ENCODE measurements at places on chromosomes 12 and 14.

GRCh38 chr12:91723191-91723590, 422.5 kb downstream of the BTG1 start:
- no peak for DNase-seq

GRCh38 chr12:51508285-51508684, 82.7 kb upstream of the SCN8A start:
- DNase-seq = no peak

DNA sequence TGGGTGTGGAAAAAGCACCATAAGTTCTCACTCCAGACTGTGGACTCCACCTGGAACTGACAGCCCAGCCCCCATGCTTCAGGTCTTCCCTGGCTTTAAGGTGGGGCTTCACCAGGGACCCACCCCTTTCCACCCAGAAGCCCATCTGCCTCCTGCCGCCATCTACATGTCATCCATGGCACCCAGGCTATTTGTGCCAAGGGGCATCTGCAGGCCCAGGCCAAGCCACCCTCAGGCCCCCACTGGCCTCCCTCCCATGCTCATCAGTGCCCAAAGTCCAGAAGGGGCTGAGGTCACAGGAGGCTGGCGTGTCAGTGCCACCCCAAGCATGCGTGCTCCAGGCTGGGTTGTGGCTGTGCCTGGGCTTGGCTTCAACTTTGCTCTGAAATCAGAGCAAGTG, 212.2 kb upstream of the DIO3 start:
- no peak for DNase-seq

GRCh38 chr12:124993626-124994436, at the start of gene BRI3BP:
Gene BRI3BP (plus strand): TSS chr12:124993645. CDS start chr12:124993791, 146 bp downstream.
- DNase-seq = no peak

DNA sequence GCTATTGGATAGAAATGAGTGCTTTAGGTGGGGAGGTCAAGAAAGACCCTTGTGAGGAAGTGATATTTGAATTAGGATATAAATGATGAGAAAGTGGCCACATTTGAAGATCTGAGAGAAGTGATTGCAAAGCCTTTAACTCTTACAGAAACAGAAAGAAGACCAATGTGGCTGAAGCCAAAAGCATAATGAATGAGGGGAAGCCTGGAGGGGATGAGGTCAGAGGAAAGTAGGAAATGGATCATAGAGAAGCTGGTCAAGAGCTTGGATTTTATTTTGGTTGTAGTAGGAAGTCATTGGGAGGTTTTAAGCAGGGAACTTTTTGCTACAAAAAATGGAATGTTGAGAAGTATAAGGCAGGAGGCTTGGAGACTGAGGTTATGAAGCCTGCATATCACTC, 3.5 kb upstream of the GYS2 start:
- no peak for DNase-seq

- no peak for DNase-seq
Measured at GRCh38 chr12:54558311-54558710, 8.9 kb downstream of the PDE1B start.

GRCh38 chr14:46820291-46820690, 168.7 kb upstream of the RPL10L start:
- DNase-seq = no peak

GRCh38 chr12:109927622-109928021, 27.5 kb downstream of the TCHP start:
- no peak for DNase-seq

- DNase-seq = no peak
Measured at GRCh38 chr14:36827861-36828260, 166.2 kb downstream of the PAX9 start.

GRCh38 chr12:69497308-69498026, 27.3 kb downstream of the FRS2 start:
- no peak for DNase-seq

DNA sequence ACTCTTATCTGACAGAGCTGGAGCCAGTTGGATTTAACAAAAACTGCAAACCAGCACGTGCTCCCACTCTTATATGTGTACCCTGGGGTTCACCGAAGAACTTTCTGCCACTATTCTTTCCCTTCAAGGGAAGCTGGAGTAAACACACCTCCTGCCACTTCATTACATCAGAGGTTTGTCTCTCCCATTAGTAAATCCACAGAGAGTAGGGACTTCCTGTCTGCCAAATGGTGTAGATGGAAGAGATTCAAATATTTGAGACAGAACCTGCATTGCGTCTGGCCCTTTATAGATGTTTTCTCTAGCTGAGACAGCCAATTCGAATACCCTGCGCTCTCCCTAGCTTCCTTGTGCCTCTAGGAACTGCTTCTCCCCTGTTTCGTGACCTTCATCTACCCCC, 29.1 kb upstream of the AEBP2 start:
- no peak for DNase-seq

DNA sequence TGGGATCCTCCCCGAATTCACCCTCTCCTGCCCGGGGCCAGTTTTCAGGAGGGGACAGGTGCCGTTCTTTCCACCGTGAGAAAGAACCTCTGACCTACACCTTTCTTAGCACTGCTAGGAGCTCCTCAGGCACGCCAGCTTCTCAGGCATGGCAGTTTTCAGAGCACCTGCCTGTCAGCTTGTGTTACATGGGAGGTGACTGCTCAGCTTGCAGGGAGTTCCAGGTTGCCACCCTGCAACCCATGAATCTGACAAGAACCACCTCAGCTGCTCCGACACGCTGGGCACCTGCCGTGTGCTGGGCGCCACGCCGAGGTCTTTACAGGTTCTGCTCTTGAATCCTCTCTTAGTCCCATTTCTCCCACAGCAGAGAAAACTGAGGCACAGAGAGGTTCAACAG, 12.9 kb downstream of the BRI3BP start:
- DNase-seq = no peak

DNA sequence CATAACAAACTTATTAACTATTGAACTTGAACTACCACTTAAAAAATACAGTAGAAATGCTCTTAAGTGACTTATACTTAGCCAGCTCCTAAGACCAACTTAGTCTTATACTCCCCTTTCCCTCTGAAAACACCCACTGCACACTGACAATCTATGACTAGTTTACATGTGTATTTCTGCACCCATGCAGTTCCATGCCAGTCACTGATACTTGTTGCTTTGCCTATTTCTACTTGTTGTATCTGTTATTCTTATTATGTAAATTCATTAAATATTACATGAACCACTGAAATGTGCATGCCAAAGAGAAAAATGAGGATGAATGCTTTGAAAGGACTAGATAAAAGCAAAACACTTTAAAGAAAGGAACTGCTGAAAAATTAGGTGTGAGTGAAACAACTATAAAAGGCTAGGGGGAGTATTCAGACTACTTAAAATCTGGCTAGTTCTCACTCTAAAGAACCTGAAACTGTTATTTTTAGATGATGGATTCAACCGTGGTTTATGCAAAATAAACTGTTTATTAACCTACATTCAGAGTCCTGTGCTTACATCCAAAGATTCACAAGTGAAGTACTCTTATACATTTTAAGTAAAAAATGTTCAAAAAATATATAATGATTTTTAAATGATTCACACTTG, 74.7 kb downstream of the RPS6KA5 start:
- DNase-seq = no peak

GRCh38 chr14:69873877-69874780, 5.1 kb upstream of the SMOC1 start:
- no peak for DNase-seq

GRCh38 chr12:108815369-108815768, 42.0 kb downstream of the SSH1 start:
- no peak for DNase-seq

GRCh38 chr12:71440763-71441748, 1.5 kb downstream of the LGR5 start:
- DNase-seq = no peak

- no peak for DNase-seq
Measured at GRCh38 chr12:21169878-21170472, 39.0 kb downstream of the SLCO1B1 start.

- no peak for DNase-seq
Measured at GRCh38 chr12:24796876-24797275, 152.0 kb downstream of the BCAT1 start.

DNA sequence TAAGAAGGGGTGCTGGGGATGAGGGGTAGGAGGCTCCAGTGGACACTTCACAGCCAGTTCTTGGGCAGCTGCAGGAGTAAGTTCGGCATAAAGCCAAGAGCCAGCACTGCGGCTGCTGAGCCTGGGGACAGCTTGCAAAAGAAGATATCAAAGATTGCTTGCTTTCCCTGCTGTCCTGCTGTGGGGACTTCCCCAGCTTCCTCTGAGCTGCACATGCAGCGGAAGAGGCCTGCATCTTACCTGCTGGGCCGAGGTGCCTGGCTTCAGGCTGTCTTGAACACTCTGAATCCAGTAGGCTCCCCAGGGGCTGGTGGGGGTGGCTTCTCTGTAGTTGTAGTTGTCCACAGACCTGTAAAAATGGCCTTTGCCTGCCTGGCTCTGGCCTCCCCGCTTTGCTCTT, 1.3 kb downstream of the CHGA start:
- no peak for DNase-seq

- DNase-seq = no peak
Measured at GRCh38 chr12:4802841-4803240, 82.6 kb downstream of the GALNT8 start.

DNA sequence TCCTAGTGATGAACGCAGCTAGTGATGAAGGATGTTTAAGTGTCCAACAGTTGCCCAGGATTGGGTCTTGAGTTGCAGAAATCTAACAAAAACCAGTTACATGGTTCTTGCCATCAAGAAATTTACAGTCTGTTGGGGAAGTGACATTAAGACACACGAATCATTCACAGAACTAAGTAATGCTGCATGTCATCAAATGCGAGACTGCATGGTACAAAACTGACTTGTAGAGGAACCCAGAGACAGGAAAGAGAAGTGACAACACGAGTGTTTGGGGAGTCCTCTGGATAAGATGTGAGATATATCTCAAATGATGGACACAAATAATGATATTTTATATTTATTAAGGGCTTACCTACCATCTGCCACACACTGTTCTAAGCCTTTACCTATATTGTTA, 6.1 kb upstream of the SYNE3 start:
- DNase-seq = no peak

GRCh38 chr12:3752096-3752709, 706 bp downstream of the CRACR2A start:
- peak; percentile 48 for DNase-seq

DNA sequence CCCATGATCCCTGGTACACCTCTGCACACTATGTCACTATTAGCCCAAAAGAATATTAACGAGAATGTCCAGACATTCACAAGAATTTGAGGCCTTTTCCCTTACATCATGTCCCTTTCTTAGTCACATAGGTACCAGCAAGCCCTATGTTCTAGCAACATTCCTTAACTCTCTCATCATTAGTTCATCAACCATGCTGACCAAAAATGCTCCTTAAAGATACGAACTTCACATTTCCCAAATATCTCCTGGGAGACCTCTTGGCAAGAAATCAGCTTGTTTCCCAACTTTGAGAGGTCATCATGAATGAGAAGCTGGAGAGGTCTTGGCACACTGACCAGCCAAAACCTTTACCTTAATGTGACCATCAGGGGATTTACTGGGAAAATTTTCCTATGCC, 4.6 kb downstream of the SALL2 start:
- no peak for DNase-seq

GRCh38 chr12:99948370-99948769, 36.4 kb downstream of the ANKS1B start:
- DNase-seq = no peak

DNA sequence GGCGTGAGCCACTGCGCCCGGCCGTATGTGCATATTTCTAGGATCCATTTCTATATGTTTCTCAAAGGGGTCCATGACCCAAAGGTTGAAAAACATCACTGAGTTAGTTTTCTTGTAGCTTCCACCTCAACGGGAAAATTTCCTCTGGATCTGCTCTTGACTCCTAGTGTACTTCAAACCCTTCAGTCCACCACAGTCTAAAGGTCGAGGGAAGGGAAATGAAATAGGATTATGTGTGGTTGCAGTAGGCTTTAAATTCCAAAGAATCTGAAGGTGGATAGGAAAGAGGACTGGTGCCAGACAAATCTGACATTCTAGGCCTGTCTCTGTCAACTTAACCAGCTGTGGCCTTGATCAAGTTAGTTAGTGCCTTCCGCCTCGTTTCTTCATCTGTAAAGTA, 1.7 kb upstream of the SUOX start:
- DNase-seq = no peak

DNA sequence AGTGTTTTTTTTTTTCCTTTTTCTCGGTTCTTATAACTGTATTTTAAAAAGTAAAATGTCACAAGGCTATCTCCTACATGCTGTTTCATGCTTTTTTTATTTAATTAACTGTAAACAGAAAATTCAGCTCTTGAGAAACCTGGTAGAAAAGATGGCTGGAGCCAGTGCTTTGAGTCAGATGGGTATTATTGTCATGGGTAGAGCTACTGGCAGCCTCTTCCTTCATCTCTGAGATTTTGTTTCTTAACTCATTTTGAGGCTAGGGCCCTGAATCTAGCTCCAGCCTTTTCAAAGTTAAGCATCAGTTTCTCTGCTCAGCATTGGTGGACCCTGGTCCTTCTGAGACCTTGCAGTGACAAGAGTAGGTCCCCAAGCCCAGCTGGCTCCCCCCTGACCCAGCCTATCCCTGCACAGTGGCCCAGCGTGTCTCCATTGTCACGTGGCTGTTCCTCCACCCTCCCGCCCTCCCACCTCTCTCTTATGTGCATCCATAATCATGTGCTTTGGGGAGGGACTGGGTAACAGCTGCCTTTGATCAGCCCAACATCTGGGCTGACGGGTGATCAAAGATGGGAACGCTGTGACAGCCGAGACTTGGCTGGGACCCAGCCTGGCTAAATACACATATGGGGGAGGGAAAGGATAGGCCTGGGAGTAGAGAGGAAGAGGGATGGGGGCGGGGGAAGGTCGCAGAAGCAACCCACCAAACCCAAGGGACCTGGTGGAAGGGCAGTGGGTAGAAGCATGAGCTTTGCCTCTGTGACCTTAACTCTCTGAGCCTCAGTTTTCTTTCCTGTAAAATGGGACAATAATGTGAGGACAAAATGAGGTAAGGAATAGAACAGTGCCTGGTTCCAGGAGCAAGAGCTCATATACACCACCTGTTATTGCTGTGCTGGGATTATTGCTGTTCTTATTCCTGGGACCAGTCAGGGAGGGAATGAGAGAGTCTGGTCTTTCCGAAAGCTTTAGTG, 24.4 kb upstream of the RBM19 start:
- no peak for DNase-seq

DNA sequence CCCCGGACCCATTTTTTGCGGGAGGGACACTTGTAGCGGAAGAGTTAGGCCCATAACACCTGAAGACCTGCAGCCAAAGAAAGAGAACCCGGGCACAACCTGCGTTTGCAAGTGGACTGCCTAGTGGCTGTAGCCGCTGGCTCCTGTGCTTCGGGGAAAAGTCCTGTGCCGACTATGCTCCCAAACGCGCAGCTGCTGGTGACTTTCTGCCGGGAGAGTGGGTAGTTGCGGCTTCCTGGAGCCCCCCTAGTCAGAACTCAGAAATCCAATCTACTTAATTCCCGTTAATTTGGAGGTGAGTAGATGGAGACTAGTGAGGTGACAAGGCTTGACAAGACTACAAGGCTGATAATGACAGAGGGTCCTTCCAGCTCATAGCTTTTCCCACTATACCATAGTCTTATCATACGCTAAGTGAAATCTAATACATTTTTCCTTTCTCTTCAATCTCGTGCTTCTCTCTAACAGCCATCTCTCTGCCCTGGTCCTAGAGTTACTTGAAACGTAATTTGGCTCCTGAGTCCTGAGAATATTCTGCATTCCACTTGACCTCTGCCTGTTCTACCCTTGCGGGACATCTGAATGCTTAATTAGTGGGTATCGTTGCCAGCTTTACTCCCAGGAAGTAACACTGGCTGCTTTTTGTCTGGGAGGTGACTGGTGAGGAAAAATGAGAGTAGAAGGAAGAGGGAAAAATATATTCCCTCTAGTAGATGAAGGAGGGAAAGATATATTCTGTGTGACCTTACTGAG, 556 bp downstream of the MTHFD1 start:
- DNase-seq = no peak

All from T-helper 22 cell (primary cell).